ENCODE measurements at places on chromosomes 13 and 19.

DNA sequence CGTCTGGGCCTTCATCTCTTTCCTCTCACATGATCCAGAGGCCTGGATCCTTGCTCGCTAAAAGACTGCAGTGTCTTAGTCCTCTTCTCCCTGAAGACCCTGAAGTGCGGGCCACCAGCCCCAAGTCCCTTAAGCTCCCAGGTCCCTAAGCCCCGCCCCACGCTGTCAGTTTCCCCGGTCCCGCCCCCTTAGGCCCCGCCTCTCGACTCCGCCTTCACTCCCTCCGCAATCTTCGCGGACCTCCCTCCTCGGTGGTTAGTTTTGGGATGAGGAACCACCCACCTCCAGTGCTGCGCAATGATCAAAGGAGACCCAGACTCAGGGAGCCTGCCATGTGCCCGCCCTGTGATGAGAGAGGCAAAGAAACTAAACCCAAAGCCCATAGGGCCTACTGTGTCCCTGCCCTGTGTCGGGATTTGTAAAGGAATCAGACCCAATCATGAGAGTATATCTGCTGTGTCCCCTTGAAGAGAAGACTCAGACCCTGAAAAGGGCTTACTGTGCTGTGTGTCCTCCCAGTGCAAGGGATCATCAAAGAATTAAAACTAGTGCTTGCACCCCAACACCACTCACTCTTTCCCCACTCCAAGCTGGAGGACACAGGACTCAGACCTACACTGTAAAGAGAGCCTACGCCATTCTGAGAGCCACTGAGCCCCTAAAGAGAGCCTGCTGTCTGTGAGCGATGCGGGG lies 3.0 kb upstream of the COX6B1 start:
- DNase-seq: no peak

DNA sequence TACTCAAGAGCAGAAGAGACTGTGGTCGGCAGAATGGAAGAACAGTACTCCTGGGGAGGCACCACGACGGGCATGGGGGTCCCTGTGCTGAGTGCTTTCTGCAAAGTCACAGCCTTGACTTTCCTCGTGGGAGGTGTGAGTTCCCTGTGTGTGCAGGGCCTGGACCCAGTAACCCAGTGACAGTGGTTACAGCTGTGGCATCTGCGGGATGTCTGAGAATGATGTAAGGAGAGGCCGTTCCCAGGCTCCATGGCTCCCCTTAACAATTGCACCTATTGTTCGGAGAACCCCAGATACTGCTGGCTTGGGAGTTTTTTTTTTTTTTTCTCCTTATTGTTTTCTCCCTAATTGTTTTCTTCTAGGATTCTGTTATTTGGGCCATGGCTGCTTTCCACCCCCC lies 5.1 kb upstream of the NANOS2 start:
- no peak for DNase-seq

DNA sequence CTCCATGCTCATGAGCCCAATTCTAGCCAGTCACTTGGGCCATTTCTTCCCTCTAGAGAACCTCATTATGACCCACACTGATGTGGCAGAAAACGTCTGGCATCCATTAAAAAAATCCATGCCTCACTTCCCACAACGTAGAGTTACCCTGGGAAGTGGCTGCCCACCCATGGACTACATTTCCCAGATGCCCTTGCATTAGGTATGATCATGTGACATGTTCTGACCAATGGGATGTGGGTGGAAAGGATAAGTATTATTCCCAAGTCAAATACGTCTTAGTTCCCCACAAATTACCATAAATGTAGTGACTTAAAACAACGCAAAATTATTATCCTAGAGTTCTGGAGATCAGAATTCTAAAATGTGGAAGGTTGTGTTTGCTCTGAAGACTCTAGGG lies 47.9 kb upstream of the ZNRF4 start:
- peak; percentile 32 for DNase-seq

DNA sequence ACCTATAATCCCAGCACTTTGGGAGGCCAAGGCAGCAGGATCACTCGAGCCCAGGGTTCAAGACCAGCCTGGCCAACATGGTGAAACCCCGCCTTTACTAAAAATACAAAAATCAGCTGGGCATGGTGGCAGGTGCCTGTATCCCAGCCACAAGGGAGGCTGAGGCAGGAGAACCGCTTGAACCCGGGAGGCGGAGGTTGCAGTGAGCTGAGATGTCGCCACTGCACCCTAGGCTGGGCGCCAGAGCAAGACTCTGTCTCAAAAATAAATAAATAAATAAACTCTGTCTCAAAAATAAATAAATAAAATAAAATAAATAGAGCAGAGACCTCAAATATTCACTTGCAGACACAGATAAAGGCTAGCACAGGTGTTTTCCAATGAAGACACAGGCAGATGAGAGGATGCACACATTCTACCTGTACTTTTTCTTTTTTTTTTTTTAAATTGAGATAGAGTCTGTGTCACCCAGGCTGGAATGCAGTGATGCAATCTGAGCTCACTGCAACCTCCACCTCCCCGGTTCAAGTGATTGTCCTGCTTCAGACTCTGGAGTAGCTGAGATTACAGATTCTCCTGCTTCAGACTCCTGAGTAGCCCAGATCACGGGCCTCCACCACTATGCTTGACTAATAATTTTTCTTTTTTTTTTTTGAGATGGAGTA lies 2.7 kb upstream of the RPS16 start:
- DNase-seq: peak; percentile 44

- DNase-seq: no peak
Observed at GRCh38 chr13:114087430-114087829, 45.0 kb downstream of the RASA3 start.

DNA sequence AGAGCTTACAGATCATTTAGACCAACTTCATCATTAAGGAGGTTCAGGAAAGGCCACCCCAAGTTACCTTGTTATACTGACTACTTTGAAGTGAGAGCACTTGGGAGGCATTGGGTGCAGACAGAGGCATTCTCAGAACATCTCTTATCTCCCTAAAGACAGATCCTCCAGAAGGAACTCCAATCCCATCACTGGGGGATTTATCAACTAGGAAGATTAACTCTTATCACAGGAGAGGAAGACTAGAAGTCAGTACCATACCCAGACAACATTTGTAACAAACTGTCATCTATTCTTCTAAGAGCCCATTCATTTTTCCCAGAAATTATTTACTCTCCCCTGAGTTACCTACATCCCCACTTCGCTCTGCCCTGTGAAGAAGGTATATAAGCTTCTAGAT lies 5.8 kb upstream of the RFXAP start:
- DNase-seq: no peak

DNA sequence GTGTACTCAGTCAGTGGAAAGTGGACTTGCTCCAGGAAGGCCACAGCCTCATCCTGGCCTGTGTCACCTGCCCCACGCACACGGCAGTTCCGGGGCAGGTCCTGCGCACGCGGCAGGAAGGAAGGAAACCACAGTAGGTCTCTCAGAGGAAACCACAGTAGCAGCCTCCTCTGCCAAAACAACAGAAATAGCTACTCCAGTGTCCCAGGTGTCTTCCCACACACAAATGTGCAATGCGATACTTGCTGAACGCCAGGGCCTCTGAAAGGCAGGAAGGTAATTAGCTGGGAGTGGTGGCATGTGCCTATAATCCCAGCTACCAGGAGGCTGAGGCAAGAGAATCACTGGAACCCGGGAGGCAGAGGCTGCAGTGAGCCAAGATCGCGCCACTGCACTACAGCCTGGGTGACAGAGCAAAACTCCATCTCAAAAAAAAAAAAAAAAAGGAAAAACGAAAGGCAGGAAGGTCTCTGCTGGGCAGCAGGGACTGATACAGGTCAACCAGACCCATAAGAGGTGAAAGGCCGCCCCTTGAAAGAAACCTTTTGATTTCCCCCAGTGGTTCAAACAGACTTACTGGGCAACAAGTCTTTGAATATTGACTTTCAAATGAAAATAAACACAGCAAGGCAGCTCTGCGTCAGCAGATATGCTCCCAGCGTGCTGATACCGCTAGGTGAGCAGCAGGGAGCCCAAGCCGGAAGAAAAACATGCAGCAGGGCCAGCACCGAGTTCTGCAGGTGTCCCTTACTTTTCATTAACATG lies 49.5 kb downstream of the CRYL1 start:
- no peak for DNase-seq

GRCh38 chr19:14473978-14474578 lies 1.1 kb downstream of the PTGER1 start:
- DNase-seq: no peak

- no peak for DNase-seq
Observed at GRCh38 chr19:39183104-39183503, 13.7 kb upstream of the NCCRP1 start.

DNA sequence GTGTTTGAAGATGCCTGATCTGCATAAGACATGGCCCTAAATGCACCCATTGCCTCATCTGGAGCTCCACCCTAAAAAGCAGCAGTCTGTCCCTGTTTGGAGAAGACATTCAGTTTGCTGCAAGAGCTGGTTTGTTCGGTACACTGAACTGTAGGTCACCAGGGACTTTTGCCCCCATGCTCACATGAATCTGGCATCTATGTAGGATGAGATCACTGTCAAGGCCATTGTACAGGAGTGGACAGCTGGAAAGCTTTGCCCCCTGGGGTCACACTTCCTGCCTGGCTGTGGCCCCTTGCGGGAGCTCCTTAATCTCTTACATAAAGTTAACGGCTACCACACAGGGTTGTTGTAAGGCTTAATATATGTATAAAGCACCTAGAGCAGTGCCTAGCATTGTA lies 73.0 kb downstream of the IPO5 start:
- DNase-seq: no peak

DNA sequence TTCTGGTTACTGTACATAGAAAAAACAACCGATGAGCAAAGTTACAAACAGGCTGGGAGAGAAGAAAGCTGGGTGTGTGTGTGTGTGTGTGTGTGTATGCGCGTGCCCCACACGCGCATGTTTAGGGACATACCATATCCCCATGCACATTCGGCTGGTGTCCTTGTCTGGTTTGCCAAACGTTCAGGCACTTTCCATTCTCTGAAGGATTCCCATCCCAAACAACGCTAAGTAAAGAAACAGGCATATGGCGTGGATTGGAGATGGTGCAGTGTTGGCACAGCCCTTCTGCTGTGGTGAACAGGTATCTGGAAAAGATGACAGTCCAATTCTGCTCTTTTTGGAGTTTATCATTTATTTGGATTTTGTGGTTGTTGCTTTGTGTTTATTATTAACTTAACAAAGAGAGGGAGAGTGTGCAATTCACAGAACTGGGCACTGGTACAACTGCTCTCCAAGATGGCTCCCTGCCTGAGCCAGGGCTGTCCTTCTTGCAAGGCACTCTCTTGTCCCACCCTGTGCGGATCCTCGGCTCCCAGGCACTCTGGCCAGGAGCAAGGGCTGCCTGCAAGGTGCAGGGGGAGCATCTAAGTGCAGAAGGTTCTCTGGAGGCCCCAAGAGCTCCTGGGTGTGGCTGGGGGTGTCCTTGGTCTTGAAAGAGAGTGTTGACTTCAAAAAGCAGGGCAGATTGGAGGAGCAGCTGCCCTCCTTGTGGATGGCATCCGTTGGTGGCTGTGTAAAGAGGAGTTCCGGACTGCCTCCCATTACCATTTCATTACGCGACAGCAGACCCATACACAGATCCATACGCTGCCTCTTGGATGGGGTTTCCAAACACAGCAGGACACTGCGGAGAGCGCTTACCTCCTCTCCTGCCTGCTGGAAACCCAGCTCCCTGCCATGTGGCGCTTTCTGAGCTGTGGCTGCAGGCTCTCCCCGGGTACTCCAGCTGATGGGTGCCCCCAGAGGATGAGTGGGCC lies 263.1 kb downstream of the ZNF536 start:
- no peak for DNase-seq

GRCh38 chr13:78638216-78638615 lies 20.7 kb downstream of the OBI1 start:
- DNase-seq: no peak

DNA sequence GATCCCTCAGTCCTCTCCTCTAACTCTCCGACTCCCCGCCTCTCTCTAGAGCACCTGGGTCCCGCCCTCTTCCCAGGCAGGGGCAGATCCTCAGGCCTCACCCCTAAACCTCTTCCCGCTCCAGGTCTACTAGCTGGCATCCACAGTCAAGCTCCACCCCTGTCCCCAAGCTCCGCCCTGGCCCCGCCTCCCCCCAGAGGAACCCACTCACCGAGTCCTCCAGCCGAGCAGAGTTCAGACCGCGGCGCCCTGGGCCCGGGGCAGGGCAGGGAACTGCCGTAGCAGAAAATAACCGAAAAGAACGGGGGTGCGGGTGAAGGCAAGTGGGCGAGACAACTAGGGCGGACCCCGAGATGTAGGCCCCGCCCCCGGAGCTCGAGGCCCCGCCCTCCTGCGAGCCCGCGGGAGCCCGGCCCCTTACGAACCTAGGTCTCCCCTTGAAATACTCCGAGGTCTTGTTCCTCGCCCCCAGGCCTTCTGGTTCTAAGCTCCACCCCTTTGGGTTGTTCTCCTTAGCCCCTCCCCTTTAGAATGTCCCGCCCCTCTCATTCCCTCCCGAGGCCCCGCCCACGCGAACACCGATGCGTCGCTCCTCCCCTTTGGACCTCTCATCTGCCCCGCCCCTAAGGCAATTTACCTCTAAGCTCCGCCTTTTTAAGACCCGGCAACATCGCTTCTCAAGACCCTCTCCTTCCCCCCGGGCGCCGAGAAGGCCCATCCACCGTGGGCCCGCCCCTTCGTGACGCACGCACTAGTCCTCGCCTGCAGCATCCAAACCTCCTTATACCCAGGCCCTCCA lies at the start of gene GGN:
GGN (minus strand) TSS at position 485 of the 799 bp plus-strand sequence. CDS start 773 bp downstream, outside the sequence.
- peak; percentile 90 for DNase-seq

Data from HFFc6 (cell line).